ENCODE measurements at places on chromosomes 1 and 21.
A peak's percentile ranks its signal among the peaks of the same experiment; 100 is the strongest.

- DNase-seq, result no peak
Observed at GRCh38 chr21:19468991-19469715, 1065.6 kb upstream of the TMPRSS15 start.

DNA sequence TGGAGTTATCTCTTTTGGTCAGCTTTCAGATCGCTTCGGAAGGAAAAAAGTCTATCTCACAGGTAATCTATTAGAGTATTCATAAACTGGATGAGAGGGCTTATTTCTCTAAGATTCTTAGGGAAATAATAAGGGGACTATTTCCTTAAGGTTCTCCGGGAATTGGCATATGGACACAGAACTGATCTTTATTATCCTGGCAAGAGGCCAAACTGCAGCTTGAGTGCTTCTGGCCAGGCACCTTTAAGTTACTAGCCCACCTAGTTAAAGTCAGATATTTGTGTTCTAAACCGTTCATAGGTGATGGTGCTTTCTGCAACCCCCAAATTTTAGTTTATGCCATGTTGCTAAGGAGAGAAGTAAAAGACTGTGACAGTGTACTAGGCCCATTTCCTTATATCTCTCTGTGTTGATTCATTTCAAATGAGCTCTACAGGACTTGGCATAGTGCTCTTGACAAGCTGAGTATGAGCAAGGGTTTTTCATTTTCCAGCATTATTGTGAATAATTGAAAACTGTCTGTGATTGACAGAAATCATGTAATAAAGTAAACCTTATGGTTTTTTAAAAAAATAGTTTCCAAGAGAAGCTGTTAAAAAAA, 43.4 kb downstream of the SLC22A15 start:
- no peak for DNase-seq

- DNase-seq, result no peak
Observed at GRCh38 chr1:114118351-114118990, 35.2 kb downstream of the SYT6 start.

DNA sequence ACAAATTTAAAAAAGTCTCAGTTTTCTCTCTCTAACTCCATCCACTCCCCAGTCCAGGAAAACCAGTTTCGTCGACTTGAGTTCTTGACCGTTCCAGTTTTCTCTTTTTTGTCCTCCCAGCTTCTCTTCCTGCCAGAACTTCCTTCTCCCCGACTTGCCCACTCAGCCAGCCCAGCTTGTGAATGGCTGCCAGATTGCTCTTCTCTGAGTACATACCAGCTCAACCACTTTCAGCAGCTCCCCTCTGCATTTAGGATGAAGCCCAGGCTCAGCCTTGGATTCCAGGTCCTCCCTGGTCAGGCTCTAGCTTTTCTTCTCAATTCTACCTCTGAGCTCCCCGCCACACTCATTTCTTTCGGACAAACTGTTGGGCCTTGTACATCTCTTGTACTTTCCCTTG, 1.4 kb downstream of the DIO1 start:
- no peak for DNase-seq

DNA sequence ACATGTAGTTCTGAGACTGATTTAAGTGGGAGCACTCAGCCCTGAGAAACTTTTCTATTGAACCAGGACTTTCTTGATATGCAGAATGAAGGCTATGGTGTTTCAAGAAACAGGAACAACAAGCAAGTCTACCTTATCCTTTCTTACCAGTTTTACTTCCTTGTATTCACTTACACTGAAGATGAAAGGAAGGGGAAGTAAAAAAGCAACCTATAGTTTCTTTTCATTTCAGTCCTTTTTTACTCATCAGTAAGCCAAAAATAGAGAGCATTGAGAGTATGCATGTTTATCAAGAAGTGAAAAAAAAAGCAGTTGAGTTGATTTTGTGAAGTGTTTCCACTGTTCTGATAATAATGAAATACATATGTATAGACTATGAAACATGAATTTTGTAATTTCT, 1010.3 kb downstream of the AMY1C start:
- no peak for DNase-seq

GRCh38 chr1:216458812-216459211, 35.6 kb upstream of the USH2A start:
- no peak for DNase-seq

DNA sequence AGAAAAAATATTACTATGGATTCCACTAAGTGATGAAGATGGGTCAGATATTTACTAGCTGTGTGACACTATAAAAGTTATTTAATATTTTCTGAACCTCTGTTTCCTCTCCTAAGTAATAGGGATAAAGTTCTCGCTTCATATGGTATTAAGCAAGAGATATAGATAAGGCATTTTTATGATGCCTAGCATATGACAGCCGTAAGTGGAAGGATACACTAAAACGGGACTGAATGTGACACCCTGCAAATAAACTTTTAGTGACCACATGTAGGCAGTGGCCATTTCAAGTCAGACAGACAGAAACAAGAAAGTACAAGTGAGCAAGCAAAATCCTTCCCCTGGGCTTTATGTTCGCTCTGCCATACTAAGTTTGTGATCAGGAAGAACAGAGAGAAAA, 14.2 kb downstream of the GBP3 start:
- no peak for DNase-seq

DNA sequence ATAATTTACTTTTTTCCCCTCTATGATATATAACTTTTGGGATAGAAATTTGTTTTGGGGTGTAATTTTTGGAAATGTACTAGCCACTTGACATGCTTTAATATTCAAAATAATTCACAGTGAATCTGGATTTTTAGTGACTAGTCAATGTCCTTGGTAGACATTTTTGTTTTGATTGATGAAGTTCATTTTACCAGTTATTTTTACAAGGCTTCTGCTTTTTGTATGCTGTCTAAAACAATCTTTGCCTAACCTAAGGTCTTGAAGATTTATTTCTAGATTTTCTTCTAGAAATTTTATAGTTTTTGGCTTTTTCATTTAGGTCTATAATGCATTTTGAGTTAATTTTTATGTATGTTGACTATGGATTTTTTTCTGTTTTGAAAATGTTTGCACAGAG, 30.9 kb downstream of the DISP1 start:
- DNase-seq, result no peak

DNA sequence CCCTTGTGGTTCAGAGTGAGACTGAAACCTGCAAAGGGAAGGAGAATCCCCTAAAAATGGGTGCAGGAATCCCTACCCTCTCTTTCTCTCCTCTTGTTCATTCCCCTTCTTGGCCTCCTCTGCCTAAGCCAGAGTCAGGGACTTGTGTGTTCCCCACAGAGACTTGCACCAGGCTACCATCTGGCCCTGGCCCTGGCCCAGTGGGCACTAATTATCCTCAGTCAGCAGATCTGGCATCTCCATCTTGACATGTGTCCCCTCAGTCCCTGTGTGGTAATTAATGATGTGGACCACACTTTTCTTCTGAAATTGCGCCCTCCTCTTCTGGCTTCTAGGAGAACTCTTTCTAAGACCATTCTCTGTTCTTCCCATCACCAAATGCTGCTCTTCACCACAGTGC, 354.4 kb downstream of the SETD4 start:
- DNase-seq, result no peak

DNA sequence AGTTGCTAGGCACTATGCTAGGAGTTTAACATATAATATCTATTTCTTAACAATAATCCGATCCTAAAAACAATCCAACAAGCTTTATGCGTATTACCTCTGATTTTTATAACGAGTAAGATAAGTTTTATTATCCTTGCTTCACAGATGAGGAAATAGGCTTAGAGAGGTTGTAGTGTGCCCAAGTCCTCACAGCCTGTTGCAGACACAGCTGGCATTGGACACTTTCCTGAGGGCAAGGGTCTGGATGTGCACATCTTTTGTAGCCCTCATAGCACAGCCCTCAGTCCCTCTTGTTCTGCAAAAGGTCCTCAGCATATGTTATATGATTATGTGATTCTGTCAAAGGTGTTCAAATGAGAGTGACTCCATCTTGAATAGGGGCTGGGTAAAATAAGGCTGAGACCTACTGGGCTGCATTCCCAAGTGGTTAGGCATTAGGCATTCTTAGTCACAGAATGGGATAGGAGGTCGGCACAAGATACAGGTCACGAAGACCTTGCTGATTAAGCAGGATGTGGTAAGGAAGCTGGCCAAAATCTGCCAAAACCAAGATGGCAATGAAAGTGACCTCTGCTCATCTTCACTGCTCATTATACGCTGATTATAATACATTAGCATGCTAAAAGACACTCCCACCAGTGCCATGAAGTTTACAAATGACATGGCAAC, 75.7 kb upstream of the F3 start:
- no peak for DNase-seq

DNA sequence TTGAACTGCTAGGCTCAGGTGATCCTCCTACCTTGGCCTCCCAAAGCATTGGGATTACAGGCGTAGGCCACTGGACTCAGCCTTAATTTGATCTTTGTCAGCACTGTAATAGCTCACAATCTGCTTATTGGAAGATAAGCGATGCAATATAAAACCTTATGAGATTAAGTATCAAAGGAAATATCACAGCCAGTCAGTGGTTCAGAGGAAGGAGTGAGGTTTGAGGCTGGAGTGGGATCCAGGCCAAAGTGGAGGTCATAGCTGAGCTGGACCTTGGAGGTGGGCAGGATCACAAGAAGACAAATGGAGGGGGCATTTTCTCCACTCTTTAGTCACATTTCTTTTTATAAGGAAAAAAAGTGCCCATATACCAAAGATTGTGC, 228.5 kb downstream of the RHOU start:
- DNase-seq, result no peak

DNA sequence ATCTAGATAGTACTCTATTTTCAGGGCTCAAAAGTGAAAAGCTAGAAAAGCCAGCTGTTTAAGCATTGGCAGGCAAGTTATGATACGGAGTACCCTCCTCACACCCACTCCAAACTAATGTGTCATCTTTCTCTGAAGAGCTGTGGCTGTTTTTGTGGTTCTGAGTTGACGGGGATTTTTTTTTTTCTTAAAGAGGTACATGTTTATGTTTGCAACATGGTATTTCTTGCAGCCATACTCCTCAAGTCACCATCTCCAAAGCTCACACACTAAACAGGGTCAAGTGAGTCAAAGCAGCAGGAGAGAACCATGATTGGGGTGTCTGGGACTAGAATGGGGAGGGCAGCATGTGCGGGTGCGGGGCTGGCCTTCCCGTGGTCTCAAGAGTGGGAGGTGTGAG, 347.2 kb downstream of the DISC1 start:
- DNase-seq, result no peak

DNA sequence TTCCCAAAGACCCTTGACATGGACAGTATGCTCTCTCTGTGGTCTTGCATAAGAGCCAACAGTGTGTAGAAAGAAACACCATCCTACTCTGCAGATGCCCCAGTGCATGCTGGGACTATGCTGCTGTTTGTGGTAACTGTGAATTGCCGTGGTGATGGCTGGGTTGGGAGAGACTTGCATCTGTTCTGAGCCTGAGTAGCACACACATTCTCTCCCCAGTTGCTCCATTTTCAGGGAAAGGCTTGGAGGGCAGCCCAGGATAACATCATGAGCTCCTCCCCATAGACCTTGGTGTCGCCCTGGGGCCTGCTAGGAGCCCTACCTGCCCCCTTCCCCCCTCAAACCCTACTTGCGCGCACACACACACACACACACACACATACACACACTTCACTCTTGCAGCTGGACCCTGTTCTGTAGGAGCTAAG, 120.9 kb upstream of the IPO9 start:
- DNase-seq, result no peak

GRCh38 chr21:34885125-34885524, 164.0 kb downstream of the RUNX1 start:
- no peak for DNase-seq

- DNase-seq, result peak; percentile 63
Observed at GRCh38 chr1:10693497-10694273, 102.8 kb downstream of the CASZ1 start.

- no peak for DNase-seq
Observed at GRCh38 chr21:36976228-36976861, 9.9 kb upstream of the HLCS start.

DNA sequence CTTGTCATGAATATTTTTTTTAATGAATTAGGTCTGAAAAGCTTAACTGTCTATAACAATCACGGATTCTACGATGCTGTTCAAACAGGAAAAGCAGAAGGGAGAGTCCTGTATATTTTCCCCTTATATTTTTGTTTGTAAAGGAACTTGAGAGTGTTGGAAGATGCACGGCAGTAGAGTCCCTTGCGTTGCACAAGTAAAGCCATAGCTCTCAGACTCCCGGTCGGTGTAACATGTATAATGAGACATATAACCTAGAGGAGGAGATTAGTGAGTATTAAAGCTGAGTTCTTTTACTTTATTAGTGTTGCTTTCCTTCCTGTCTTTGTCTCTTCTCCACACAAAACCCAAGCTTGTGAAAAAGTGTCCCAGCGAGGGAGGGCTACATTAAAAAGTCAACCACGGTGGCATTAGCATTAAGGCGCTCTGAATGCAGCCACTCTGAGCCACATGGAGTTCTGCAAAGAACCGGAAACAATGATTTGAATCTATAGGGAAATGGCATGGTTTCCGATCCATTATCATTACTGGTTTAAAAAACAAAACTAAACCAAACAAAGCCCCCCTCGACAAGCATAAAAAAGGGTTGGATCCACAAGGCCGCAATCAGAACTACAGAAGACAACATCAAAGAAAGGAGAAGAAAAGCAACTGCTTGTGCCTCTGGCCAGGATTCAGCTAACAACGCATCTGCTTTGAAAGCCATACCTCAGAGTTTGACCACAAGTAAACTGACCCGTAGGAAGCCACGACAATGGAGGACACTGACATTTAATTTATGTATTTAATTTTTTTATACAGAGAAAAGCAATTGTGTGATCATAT, 356.8 kb downstream of the LMO4 start:
- peak; percentile 2 for DNase-seq

GRCh38 chr1:213486488-213486887, 435.4 kb downstream of the RPS6KC1 start:
- no peak for DNase-seq

DNA sequence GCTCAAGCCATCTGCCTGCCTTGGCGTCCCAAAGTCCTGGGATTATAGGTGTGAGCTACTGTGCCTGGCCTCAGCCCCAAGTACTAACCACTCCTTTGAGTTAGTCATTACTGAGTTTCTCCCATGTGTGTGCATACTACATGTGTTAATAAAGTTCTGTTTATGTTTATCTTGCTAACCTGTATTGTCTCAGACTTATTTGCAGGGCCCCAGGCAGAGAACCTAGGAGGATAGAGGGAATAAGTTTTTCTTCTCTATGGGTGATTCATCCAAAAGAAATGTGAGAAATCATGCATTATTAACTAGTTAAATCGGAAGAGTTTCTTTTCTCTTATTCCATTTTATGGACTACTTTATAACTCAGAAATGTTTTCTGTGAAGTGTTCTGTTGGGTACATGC, 203.9 kb upstream of the CACYBP start:
- no peak for DNase-seq

GRCh38 chr1:115725600-115725999, 42.9 kb downstream of the CASQ2 start:
- DNase-seq, result no peak

Data from hepatic stellate cell (primary cell).